ENCODE measurements at places on chromosomes 7 and 10. TPM values are rescaled to one million over a fixed set of nuclear protein-coding genes. Genes with fewer than 3 reads are reported as not detected.

GRCh38 chr10:88707429-88708155, 1.5 kb downstream of the LIPK start:
- H3K27me3 ChIP-seq: no peaks in the 10 kb centered on the region
- no peak for DNase-seq
- no peaks in the 10 kb centered on the region for H3K36me3 ChIP-seq

DNA sequence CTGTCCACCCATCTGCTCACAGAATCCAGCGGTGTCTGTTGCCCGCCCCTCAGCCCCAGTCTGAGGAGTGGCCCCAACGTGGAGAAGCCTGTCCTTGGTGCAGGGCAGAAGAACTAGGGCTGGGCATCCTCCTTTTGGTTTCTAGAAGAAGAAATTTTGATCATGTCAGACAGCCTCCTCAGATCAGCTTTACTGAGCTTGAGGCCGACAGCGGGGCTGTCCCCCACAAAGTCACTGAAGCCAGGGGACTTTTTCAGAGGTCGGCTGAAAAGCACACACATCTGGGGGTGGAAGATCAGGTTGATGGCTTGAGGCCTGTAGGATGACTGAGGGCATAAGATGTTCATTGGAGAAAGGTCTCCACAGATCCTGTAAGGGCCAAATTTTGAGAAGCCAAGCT, 767.9 kb downstream of the GRID1 start:
- no peak for DNase-seq
- no peaks in the 10 kb centered on the region for H3K27me3 ChIP-seq
- no peak overlapping the region for H3K27ac ChIP-seq
- no peak overlapping the region for H3K4me3 ChIP-seq
- H3K36me3 ChIP-seq: no peaks in the 10 kb centered on the region
- H3K4me1 ChIP-seq: no peaks in the 10 kb centered on the region

GRCh38 chr7:114722562-114722961, 199.3 kb upstream of the MDFIC start:
- no peak for DNase-seq
- no peak overlapping the region for H3K4me3 ChIP-seq
- H3K27ac ChIP-seq: no peak overlapping the region
- H3K4me1 ChIP-seq: no peaks in the 10 kb centered on the region
- H3K36me3 ChIP-seq: no peaks in the 10 kb centered on the region

GRCh38 chr10:75950997-75951589, 519.7 kb downstream of the LRMDA start:
- no peaks in the 10 kb centered on the region for H3K36me3 ChIP-seq
- no peak overlapping the region for H3K27ac ChIP-seq
- H3K27me3 ChIP-seq: no peaks in the 10 kb centered on the region
- H3K4me1 ChIP-seq: no peaks in the 10 kb centered on the region
- no peak overlapping the region for H3K4me3 ChIP-seq
- no peak for DNase-seq

Gene NSMCE4A
- total RNA-seq: 36.4 TPM

Gene NRG3
- 5.4 TPM for total RNA-seq

Gene C7orf57
- 0.63 TPM for total RNA-seq

Gene MEOX2
- total RNA-seq: 1.2 TPM

Gene GPR37
- total RNA-seq: 4.4 TPM
